ENCODE measurements at places on chromosomes 3 and 15.

- DNase-seq, result no peak
- no peak overlapping the region for H3K27ac ChIP-seq
- H3K4me3 ChIP-seq, result no peak overlapping the region
- H3K4me1 ChIP-seq, result no peaks in the 10 kb centered on the region
- H3K36me3 ChIP-seq, result no peaks in the 10 kb centered on the region
Measured at GRCh38 chr3:167913219-167913835, 177.8 kb downstream of the SERPINI1 start.

- no peak for DNase-seq
- H3K4me3 ChIP-seq, result no peak overlapping the region
- H3K36me3 ChIP-seq, result peaks cover 9% of the 10 kb centered on the region
- H3K27ac ChIP-seq, result no peak overlapping the region
Measured at GRCh38 chr3:183537295-183537730, 18.2 kb downstream of the KLHL6 start.

GRCh38 chr3:18526667-18527066 is 101.5 kb upstream of the SATB1 start:
- DNase-seq, result no peak
- H3K27ac ChIP-seq, result no peak overlapping the region
- H3K4me3 ChIP-seq, result no peak overlapping the region
- no peaks in the 10 kb centered on the region for H3K27me3 ChIP-seq

DNA sequence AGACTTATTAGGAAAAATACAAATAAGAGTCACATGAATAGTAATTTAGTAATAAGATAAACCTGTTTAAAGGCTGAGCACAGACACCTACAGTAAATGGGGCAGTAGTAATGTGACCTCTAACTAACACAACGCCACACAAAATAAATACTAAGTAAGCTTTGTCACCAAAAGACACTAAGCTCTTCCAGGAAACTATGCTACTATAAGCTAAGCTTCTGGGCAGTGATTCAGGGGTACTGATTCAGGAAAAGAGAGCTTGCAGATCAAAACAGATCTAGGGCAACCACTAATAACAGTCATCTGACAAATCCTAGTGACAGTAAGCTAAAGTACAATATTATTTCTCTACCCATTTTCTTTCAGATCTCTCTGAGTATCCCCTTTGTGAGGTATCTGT is 68.8 kb downstream of the PLOD2 start:
- H3K4me3 ChIP-seq, result no peak overlapping the region
- H3K4me1 ChIP-seq, result no peaks in the 10 kb centered on the region
- H3K27ac ChIP-seq, result no peak overlapping the region
- no peaks in the 10 kb centered on the region for H3K27me3 ChIP-seq

DNA sequence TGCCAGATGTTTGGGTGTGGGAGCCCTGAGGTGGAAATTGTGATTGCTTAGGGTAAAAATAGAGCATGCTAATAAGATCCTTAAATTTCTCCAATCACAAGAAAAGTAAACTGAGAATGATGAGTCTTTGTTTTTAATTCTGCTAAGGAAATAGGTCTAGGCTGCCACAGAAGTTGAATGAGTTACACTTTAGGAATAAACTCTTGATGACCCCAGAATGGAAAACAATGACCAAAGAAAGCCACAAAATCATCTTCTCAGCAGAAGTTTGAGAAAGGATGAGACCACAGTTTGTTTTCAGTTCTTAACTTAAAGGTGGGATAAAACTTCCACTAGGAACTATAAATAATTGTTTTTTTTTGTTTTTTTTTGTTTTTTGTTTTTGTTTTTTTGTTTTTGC is 164.6 kb upstream of the BCL6 start:
- no peaks in the 10 kb centered on the region for H3K27me3 ChIP-seq
- no peak for DNase-seq
- H3K4me3 ChIP-seq, result no peak overlapping the region
- H3K27ac ChIP-seq, result no peak overlapping the region
- H3K4me1 ChIP-seq, result no peaks in the 10 kb centered on the region

GRCh38 chr3:49926117-49926728 is 3.4 kb downstream of the MON1A start:
- no peak overlapping the region for H3K27ac ChIP-seq
- no peak overlapping the region for H3K4me3 ChIP-seq
- peaks cover 20% of the 10 kb centered on the region for H3K4me1 ChIP-seq
- no peaks in the 10 kb centered on the region for H3K27me3 ChIP-seq

DNA sequence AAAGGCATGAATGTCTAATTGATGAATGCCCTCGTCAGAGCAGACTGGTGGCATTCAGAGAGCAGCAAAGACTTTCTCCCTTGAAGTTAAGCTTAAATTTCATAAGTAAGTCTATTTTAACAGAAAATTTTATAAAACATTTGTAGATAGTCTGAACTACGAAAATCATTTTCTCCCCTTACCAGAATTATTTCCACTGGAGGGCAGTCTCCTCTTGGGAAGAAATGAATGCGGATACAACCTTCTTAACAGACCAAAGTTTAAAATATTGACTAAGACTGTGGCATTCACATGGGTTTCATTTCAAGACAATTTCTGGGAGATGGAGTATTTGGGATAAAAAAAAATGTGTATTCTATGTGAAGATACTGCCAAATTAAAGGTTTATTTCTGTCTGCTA is 669.0 kb downstream of the FHIT start:
- no peaks in the 10 kb centered on the region for H3K4me1 ChIP-seq
- no peaks in the 10 kb centered on the region for H3K36me3 ChIP-seq

GRCh38 chr3:102230057-102230456 is 204.8 kb upstream of the ZPLD1 start:
- DNase-seq, result no peak
- no peak overlapping the region for H3K27ac ChIP-seq
- no peaks in the 10 kb centered on the region for H3K27me3 ChIP-seq
- H3K36me3 ChIP-seq, result no peaks in the 10 kb centered on the region
- H3K4me3 ChIP-seq, result no peak overlapping the region

DNA sequence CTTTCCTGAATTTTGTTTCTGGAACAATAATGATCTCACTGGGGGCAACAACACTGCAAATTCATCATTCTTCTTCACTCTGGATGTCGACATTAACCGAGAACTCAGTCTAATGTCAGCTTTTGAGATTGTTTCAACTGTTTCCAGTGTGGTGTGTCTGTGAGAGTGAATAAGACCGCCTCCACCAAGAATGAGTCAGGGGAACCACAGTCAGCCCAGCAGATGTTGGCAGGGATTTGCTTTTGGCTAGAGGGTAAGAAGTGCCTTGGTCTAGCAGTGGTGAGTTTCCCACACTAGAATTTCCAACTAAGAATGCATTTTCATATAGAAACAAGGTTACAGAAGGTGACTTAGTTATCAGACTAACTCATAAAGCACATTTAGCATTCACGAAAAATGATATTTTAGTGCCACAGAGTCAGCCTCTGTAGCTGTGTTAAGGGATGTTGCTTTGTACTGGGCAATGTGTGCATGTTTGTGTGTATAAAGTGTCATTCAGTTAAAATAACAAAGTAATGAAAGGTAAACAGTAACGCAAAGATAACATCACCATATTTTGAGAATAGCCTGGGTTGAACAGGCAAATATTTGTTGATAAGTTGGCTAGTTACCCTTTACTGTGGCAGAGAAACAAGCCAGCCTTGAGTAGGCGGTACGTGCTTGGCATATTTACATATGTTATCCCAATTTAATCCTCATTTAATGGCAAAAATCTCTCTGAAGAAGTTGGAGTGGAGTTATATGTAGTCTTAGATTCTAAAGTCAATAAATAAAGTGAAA is 33.8 kb downstream of the DRD3 start:
- H3K4me1 ChIP-seq, result no peaks in the 10 kb centered on the region
- no peaks in the 10 kb centered on the region for H3K27me3 ChIP-seq
- DNase-seq, result no peak
- H3K36me3 ChIP-seq, result no peaks in the 10 kb centered on the region
- H3K4me3 ChIP-seq, result no peak overlapping the region
- no peak overlapping the region for H3K27ac ChIP-seq

All from CD4-positive, alpha-beta T cell (primary cell).